Testis (tissue), 5 donors: ENCODE measurements at places on chromosomes 5 and 9. TPM values are rescaled to one million over a fixed set of nuclear protein-coding genes. Genes with fewer than 3 reads are reported as not detected.
A peak's percentile ranks its signal among the peaks of the same experiment; 100 is the strongest.

DNA sequence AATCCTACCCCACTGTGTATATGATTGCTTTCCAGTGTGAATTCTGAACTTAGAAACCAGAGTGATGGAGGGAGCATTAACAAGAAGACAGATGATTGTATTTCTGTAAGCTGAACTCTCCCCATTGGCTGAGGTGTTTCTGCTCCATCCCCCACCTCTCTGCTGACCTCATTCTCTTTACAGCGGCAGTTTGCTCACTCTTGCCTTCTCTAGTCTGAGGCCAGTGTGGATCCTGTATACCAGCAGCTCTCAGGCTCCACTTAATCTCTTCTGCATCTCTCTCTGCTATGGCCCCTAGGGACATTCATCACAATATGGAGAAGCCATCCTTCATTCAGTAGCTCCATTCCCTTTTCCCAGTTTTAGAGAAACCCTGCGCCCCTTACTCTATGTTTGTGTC, 358.8 kb downstream of the MAN2A1 start:
- DNase-seq = no peak

DNA sequence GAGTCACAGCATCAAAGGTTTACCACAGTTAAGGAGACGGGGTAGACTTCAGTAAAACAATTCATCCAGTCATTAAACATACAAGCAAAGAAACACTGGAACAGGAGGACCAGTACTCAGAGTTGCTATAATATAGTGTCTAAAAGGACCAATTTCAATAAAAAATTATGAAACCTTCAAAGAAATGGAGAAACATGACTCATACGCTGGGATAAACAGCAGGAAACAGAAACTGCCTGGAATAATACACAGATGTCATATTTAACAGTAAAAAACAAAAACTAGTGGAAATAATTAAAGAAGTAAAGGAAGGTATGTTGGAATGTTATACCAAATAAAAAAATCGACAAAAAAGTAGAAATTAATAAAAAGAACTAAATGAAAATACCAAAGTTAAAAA, 1075.9 kb downstream of the NR2F1-AS1 start:
- DNase-seq = no peak

DNA sequence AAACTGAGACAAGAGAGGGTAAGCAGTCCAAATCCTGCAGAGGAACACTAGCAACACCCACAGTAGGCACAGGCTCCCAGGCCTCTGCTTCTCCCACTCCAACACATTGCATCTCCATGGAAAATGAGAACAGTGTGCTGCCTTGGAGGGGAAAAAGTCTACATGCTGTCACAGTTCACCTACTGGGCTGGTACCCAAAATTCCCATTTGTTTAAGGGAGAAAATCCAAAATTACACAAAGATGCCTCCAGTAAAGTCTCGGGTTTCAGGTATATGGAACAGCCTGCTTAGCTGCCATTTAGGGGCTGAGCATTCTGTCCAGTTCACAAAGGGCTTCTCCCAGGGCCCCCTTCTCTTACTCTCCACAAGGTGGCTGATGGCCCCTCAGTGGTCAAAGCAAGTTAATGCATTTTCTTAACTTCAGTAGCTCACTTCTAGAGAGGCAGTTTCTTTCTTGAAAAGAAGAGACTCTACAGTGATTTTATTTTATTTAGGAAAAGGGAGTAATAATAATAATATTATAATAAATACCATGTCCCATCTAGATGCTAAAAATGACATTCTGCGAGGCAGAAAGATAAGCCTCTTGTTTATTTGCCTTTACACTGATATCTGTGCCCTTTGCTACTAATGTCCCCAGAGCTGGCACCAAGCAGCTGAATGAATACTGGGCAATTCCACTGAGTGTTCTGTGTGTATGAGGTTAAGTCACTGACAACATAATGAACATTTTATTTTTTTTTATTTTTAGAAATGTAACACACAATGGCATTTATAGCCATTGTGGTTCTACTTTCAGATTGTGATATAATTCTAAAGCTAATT, 89.4 kb downstream of the RGS7BP start:
- peak; percentile 26 for DNase-seq

The TMEM232 gene
- 42.6 TPM for total RNA-seq

The SLC6A18 gene
- total RNA-seq = not detected

DNA sequence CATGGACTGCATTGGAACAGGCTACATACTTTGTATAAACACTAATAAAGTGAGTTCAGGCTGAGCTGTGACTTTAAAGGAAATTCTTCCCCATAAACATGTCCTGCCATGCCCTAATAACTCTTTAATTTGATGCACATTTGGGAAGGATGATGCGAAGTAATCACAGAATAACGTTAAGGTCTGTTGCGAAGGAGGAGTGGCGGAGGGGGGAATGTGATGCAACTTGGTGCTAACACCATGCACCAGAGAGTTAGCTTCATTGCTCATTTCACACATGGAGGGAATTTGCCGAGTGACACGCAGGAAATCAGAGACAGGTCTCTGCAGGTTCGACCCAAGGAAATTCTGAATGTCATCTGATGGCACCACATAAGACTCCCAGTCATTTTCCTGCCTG, 32.9 kb downstream of the SLIT3 start:
- no peak for DNase-seq
